ENCODE measurements at places on chromosomes 7 and 10. TPM values are rescaled to one million over a fixed set of nuclear protein-coding genes. Genes with fewer than 3 reads are reported as not detected.

VPS37D gene
- polyA plus RNA-seq = 9.4 TPM

- peak; percentile 14 for DNase-seq
Observed at GRCh38 chr10:22053048-22053447, 49.5 kb upstream of the DNAJC1 start.

DNA sequence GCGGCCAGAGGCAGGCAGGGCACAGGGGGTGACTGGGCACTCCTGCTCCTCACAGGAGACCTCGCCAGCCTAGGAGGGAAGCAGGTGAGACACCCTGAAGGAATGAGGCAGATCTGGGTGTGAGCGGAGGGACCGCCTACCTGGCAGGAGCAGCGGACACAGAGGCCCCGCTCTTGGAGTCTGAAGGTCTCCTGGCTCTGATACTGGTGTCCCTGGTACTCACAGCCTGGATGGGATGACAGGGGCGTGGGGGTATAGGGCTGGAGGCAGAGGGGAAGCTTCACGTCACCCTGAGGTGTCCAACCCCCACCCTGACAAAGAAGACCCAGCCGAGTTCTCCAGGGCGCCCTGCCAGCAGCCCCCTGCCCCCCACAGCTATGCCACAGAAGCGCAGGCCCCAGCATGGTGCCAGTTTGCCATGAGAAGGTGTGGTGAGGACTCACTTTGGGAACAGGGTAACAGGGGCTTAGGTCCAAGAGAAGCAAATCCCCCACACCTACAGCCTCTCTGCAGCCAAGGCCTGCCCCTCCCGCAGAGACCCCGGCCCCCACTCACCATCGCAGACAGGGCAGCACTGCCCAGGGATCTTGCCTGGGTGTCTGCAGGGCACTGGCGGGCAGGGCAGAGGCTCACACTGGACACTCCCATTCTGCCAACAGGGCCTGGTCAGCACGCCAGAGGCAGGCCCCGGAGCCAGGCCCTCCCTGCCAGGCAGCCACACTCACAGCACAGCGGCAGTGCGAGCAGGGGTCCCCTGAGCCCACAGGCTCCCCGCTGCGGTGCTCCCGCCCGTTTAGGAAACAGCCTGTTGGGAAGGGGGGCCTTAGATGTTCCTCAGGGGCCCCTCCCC is 17.0 kb downstream of the KCP start:
- no peak for DNase-seq

GRCh38 chr7:20786779-20787659 is at the start of gene SP8:
SP8 (minus strand) TSS chr7:20786886; CDS start chr7:20786798, 88 bp downstream.
- DNase-seq = no peak

- DNase-seq = no peak
Observed at GRCh38 chr7:4386190-4386589, 295.9 kb upstream of the FOXK1 start.

TBATA gene
- not detected for polyA plus RNA-seq

GRCh38 chr7:150956395-150957132 is 21.6 kb downstream of the KCNH2 start:
- DNase-seq = no peak

GRCh38 chr10:96585736-96586418 is 935 bp downstream of the TM9SF3 start:
- peak; percentile 7 for DNase-seq

DNA sequence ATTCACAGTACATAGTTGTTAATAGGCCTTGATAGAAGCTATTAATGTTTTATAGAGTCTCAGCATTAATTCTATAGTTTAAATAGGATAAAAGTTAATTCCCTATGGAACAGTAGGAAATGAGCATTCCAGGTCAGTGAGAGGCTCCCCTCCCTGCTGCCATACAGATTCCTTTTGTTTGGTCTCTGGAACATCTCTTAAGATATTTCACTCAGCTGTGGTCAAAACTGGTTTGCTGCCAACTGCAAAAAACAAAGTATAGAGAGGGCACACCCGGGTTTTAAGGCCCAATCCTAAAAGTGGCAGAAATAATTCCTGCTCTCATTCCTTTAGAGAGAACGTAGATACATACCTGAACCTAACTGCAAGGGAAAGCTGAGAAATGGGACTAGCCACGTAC is 51.3 kb downstream of the MDFIC start:
- no peak for DNase-seq

WDR91 gene
- 58.1 TPM for polyA plus RNA-seq

DNA sequence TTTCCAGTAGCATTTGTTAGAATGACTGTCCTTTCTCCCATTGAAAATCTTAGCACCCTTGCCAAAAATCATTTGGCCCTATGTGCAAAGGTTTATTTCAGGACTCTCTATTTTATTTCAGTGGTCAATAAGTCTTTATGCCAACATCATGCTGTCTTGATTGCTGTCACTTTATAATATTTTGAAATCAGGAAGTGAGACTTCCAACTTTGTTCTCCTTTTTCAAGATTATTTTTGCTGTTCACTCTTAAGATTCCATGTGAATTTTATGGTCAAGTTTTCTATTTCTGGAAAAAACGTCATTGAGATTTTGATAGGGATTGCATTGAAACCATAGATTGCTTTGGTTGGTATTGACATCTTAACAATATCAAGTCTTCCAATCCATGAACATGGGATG is 65.1 kb downstream of the PAXIP1 start:
- DNase-seq = no peak

DNA sequence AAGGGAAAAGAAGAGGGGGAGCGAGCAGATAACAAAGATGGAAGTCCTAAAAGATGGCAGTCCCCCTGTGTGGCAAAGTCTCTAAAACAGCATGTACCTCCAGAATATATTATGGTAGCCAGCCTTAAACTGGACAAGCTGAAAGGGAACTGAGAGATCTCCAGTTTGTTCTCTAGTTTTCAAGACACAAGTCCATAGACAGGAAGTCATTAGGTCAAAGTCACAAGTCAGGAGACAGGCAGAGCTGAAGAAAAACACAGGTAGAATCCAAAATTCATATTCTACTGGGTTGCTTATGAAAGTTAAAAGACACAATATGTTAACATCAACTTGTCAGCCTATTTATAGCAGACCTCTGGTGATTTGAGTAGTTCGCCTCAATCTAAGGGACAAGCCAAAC is 38.7 kb downstream of the FAM107B start:
- DNase-seq = no peak

GRCh38 chr7:74656441-74656836 is 1.1 kb upstream of the GTF2I start:
- no peak for DNase-seq

DNA sequence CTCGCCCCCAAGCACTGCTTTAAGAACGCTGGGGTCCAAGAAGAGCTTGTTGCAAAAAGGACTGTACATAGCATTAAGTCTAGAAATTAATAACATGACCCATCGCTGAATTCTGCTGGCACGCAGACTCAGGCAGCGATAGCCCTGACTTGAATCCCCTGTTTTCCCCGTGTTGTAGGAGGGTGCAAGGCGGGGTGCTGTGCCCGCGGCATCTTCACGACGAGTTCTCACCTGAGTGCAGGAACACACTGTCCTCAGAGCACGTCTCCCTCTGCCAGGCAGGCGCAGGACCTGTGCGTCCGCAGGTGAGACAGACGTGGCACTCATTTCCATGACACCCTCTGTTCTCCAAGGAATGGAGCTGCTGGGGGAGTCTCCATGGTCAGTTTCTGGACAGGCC is 243.2 kb downstream of the TCERG1L start:
- no peak for DNase-seq

GRCh38 chr7:54179321-54180029 is 362.7 kb upstream of the VSTM2A start:
- no peak for DNase-seq

ANLN gene
- polyA plus RNA-seq = 45.3 TPM

DNA sequence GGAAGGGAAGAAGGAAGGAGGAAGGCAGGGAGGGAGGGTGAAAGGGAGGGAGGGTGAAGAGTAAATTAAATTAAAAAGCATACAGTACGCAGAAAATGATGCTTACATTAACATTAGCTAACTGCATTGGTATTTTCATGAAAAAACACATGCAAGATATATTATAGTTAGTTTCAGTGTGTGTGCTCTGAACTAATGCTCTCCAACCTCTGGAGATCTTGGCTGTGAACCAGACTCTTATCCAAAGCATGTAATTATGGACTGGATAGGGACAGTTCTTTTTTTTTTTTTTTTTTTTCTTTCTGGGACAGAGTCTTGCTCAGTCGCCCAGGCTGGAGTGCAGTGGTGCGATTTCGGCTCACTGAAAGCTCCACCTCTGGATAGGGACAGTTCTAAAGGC is 357.0 kb downstream of the FRMD4A start:
- DNase-seq = peak; percentile 68

- no peak for DNase-seq
Observed at GRCh38 chr10:21980691-21981090, 22.8 kb downstream of the DNAJC1 start.

- DNase-seq = peak; percentile 83
Observed at GRCh38 chr10:60944058-60944909, at the start of gene RHOBTB1. RHOBTB1 (minus strand) TSS chr10:60944185; CDS start chr10:60911542, 32,643 bp downstream.

DNA sequence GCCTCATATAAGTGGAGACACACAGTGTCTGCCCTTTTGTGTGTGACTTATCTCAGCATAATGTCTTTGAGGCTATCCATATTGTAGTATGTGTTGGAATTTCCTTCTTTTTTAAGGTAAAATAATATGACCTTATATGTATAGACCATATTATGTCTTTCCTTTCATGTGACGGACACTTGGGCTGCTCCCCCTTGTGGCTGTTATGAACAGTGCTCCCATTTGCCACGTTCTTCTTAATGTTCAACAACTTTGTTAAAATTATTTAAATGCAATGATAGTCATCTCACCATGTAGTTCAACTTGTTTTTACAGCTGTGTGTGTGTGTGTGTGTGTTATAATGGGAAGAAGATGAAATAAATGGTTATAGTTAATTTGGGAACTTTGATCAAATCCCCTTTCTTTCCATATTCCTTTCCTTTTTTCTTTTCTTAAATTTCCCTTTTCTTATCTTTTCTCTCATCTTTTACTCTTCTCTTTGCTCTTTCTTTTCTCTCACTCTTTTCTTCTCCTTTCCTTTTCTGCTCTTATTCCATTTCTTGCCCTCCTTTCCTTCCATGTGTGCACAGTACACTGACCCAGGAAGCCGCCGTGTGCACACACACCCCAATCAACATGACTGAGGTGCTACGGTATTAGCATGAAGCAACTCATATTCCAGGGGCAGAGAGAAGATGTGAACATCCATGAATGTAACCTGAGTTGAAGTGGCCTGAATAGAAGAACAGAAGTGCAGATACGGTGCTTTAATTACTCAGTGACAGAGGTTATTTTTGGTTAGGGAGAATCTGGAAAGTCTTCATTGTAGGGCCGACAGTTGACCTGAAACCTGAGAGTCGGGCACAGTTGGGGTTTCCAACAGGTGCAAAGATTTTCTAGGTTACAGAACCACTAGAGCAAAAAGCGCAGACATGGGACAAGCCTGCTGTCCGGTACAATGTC is 596.6 kb downstream of the SDK1 start:
- no peak for DNase-seq

ASZ1 gene
- not detected for polyA plus RNA-seq

DNA sequence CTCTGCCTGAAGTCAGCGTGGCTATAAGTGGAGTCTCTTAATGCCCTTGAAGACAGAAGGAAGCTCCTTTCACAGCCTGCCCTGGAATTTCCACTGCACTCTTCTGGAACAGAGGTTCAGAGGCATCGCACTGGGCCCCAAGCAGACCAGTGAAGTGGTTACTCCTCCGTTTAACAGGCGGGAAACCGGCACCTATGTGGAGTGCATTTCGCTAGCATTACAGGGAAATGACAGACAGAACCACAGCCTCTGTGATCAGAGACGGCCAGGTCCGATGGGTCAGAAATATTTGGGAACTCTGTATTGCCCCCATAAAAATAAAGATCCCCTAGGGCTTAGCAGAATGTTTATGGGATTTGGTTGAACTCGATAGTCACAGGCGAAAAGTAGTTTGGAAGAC is 406.9 kb upstream of the PRKCQ start:
- DNase-seq = no peak

NPY4R2 gene
- polyA plus RNA-seq = not detected

PITX3 gene
- polyA plus RNA-seq = 0.43 TPM

- no peak for DNase-seq
Observed at GRCh38 chr7:18287482-18287881, 208.1 kb upstream of the HDAC9 start.

- DNase-seq = no peak
Observed at GRCh38 chr7:16747102-16747501, 6.5 kb upstream of the TSPAN13 start.

- no peak for DNase-seq
Observed at GRCh38 chr10:124518366-124518765, 56.7 kb downstream of the LHPP start.

GRCh38 chr10:7956508-7956907 is 98.0 kb upstream of the GATA3 start:
- no peak for DNase-seq

- DNase-seq = no peak
Observed at GRCh38 chr10:58996063-58996462, 180.4 kb upstream of the PHYHIPL start.

TMEM229A gene
- 0.13 TPM for polyA plus RNA-seq

GRCh38 chr7:155230169-155230593 is 67.5 kb upstream of the INSIG1 start:
- DNase-seq = peak; percentile 81

DNA sequence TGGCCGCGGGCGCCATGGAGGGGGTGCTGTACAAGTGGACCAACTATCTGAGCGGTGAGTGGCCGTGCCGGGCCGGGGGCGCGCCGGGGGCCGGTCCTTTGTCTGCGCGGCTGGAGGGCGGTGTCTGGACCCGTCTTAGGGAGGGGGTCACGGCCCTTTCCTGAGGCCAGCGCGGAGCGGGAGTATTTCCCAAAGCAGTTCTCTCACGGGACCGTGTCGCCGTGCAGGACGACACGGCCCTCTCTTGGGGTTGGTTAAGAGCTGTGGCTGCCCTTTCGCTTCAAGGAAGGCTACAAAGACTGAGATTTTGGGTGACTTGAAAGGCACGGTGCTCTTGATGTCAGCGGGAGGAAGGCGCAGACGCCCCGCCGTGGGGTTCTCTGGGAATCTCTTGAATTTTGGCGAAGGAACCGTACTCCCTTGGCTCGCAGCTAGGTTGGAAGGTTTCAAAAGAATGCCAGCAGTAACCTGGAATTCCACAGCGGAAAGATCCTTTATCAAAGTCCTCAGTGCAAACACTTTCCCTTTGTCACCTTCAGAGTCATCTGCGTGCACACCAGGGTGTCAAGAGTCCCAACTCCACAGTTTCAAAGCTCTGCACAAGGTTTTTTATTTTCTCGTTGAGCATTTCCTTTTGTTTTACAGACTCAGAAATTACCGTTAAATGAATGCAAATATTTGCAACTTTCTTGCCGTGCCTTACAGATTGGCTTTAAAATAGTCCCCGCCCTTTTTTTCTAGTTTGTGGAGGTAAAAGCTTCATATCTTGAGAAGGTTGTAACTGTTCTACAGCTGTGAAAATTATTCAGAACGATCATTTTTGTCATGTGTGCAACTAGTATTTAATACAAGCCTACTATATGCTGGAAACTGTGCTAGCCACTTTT is 780 bp downstream of the PLEKHA8 start:
- DNase-seq = peak; percentile 45

Data from left kidney (tissue), 8 donors.